ENCODE measurements at places on chromosomes 3 and 15.

DNA sequence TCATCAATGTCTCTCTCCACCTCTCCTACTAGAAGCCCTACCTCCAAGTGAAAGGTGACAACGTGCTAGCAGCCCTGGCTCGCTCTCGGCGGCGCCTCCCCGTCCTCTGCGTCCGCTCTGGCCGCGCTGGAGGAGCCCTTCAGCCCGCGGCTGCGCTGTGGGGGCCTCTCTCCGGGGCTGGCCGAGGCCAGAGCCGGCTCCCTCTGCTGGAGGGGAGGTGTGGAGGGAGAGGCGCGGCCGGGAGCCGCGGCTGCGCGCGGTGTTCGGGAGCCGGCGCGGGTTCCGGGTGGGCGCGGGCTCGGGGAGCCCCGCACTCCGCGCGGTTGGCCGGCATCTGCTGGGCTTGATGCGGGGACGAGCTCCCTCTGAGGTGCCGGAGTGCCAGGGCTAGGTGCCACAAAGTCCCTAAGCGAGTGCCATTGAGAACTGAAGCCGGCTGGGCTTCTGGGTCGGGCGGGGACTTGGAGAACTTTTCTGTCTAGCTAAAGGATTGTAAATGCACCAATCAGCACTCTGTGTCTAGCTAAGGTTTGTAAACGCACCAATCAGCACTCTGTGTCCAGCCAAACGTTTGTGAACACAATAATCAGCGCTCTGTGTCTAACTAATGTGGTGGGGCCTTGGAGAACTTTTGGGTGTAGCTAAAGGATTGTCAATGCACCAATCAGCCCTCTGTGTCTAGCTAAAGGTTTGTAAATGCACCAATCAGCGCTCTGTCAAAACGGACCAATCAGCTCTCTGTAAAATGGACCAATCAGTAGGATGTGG, 84.8 kb upstream of the ARRDC4 start:
- DNase-seq, result peak; percentile 33

DNA sequence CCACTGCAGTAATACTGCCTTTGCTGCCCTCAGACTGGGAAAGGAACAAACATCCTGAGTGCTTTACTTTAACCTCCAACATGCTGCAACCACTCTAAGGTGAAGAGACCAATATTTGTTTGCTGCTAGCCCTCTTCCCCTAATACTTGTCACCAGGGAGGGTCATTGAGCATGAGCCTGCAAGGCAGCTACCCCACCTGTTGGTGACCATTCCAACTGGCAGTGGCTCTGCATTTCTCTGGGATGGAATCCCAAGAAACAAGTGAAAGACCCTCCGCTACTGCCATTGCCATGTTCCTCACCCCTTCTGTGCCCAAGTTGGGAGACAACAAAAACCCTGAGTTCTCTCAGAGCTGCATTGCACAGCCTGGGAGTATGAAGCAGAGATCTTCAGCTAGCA, 462.7 kb downstream of the ZBBX start:
- DNase-seq, result no peak

DNA sequence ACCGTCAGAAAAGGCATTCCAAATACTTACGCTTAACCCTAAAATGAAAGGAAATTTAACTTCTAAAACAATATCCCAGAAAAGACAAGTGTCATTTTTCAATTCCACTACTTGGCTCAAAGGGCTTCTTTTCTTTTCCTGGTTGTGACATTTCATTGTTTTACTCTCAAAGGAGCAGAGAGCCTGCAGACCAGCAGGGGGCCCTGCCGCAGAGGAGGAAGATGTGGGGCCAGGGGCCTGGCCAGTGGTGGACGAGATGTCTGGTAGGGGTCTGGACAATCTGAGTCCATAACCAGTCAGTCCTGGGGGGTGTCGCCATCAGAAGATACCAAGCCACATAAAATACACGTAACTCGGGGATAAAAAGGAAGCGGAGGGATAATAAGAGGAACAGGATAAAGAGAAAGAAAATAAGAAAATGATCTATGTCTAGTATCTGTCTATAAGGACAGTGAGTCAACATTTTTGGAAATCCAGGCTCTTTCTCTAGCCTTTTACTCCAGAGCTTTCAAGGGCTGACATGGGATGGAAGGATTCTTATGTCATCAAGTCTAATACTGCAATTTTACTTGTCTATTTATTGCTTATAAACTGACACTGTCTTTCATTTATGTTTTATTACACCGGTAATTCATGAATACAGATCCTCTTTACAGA, 54.2 kb upstream of the ARHGEF3 start:
- DNase-seq, result no peak

DNA sequence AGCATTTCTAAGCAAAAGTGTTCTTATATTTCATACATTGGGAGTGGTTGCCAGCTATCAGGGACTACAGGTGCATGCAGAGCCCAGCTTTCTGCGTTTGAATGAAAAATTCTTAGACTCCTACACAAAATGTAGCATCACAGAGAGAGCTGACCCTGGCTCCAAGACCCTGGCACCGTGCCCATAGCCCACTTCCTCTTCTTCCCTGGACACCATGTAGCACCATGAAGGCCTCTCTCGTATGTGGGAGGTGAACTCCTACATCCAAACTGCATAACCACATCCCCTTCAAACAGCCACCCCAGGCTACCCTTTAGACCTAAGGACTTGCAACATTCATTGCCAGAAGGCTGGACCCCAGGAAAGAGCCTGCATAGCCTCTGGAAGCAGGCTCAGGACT, 35.8 kb upstream of the ATOSA start:
- DNase-seq, result no peak

GRCh38 chr15:77866596-77867125, 210.8 kb downstream of the TBC1D2B start:
- DNase-seq, result no peak

- no peak for DNase-seq
Measured at GRCh38 chr3:117480525-117480924, 770.9 kb downstream of the TUSC7 start.

DNA sequence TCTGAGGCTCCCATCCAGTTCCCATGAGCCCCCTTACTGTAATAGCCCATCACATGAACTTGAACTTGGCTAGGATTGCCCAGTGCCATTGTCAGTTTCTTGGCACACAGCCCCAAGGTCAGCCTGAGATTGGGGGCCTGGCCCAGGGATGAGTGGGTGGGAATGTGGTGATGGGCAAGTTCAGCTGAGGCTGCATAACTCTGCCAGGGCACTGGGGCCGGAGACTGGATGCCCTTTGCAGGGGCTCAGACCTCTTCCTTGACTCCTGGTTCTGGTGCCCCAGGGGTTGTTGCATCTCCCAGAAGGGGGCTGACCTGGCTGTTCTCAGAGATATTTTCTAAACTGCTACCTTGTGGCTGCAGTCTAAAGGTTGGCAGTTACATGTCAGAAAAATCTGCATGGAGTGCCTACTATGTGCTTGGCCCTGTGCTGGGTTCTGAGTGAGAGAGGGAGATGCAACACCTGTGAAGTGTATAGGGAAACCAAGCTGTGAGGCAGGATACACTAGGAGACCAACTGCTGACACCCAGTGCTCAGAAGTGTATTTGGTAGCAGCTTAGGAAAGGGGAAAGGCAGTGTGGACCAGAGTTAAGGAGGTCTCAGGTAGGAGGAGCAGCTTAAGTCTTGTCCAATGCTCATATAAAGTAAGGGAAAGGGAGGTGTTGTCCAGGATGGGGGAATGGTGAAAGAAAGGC, 74.8 kb upstream of the PRR23C start:
- no peak for DNase-seq

GRCh38 chr3:14472471-14473351, 67.4 kb downstream of the GRIP2 start:
- no peak for DNase-seq

DNA sequence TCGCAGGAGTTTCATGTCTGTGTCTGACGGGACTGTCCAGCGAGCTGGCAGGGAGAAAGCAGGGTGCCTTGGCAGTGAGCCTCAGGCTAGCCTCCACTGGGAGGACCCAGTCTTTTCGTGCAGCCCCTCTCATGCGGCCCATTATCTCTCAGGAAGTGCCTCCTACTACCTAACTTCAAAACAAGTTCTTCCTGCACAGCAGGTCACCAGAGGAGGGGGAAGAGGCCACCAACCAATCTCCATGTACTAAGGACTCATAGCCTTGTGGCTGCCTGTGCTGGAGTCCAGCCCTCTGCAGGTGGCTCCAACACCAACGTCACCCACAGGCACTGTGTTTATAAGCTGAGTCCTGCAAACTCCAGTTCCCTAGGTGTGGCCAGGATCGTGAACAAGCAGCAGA, 4.8 kb downstream of the VIPR1 start:
- DNase-seq, result no peak
